ENCODE measurements at places on chromosomes 6 and 20.

DNA sequence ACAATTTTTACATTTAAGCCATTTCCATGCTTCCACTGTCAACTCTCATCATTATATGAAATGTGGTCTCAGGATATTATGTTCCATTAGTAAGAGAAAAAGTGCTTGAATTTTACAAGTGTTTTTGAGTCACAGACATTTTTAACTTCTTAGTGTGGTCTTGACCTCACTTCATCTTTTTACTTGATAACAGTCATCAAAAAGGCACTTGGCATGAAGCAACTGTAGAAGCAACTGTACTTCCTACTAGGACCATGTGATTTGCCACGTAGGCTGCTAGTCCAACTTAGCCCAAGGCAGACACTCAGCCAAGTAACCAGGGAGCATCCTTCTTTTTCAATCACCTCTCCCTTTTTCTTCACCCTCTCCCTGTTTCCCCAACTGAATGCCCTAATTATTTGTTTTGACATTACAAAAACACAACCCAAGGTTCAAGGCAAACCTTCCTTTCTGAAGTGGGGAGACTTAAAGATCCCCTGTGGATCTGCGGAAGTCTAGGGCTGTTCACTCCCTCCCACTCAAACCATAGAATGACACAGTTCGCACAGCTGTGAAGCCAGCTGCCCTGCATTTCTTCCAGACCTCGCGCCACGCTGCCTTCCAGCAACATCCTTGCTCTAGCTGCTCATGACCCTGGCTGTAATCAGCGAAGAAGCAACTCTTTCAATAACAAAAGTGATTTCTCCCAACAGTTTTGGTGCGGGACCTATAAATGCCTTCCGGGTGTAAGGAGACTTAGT is 45.0 kb downstream of the PHACTR1 start:
- peak; percentile 60 for DNase-seq

- no peak for DNase-seq
These were observed 592.1 kb upstream of the NRSN1 start for GRCh38 chr6:23533944-23534343.

DNA sequence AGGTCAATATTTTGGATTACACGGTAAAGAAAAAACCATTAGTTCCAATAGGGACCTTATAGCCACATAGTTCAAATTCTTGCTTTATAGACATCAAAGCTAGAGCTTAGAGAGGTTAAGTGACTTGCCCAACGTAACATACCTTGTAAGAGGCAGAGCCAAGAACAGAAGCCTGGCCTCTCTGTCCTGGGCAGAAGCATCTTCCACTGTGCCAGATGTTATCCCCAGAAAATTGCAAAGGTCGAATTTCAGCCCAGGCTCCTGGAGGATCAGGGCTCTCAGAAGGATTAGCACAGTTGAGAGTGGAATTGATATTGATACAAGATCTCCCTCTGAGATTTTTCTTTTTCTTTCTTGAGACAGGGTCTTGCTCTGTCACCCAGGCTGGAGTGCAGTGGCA is 6.1 kb downstream of the SMIM28 start:
- DNase-seq: no peak

DNA sequence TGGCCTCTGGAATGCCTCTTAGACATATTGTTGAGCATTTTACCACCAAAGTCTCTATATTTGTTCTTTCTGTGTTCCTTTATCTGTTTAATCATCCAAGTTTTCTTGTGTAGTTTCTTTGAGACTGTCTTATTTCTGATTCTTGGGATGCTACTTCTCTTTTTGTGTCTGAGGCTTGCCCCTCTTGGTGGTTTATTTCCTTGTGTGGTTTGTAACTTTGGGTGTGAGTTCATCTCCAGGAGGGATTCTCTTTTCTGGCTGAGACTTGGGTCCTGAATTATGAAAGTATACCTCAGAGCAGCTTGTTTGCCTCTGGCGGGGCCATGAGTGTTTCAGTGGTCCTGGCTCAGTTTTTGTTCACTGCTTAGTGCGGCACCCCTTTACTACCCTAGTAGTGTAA is 33.9 kb downstream of the PPARD start:
- DNase-seq: no peak

DNA sequence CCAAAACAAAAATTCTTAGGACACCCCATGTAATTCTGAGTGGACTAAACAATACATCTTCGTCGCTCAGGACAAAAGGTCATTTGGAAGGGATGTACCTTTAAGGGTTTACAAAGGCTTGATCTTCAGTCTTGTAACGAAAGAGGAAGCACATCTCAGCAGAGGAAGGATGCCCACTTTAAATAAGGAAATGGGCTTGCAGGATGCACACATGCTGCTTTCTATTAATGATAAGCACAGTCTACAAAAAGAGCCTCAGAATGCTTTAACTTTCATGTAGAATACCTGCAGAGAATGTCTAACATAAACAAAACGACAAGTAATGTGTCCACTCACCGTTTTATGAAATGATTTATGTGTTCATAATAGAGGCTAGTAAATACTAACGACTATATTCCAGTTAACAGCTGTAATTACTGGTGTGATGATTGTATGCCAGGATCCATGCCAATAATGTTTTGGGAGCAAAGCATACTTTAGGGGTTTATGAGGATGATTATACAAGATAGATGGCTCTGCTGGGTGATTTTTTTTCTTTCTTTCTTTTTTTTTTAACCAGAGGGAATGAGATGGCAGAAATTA is 216.9 kb downstream of the GMDS start:
- DNase-seq: no peak

DNA sequence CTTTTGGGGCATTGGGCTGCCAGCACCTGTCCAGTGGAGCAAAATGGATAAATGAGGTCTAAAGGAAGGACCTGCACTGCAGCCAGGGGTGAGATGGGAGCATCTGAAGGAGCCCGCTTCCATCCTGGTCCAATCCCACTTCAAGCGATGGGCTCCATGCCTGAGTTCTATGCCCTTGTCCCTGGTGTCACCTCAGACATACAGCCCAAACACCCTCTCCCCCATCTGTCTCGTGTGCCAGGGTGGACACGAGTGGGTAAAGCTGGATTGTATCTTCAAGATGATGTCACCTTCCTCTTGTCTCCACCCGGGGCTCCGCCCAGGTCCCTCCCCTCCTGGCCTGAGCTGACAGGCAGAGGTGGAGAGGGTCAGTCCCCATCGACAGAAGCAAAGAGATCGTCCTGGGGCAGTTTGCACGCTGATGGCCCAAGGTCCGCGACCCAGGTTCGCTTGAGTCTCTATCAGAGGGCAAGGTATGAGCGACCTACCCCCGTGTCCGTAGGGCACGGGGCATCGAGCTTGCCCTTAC is 544 bp downstream of the SMIM29 start:
- DNase-seq: peak; percentile 56

DNA sequence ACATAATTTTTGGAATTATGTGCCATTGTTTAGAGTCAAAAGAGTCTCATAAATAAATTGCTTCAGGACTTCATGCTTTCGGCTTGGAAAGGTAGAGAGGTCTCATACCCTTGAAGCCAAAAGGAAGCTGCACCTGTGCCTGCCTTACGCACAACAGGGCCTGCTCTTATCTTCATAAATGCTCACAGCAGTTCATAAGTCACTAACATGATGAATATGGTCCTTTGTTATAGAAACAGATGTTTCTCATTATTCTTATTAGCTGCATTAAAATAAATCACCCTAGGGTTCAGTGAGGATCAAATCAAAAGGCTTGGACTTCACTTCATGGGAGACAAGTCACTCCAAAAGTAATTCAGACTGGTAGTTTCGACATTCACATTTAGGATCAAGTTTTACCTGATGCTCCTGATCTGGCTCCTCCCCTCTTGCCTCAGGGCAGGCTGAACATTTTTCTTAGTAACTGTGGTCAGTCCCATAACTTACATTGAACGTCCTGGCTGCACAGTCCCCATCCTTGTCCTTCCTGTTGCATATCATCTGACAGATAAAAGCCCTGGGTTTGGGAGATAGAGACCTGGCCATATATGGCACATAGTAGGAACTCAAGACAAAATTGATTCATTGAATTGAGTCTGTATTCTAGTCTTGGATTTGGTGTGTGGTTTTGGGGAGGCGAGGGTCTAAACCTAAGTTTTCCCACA is 20.7 kb upstream of the SH3BGRL2 start:
- no peak for DNase-seq

- DNase-seq: no peak
These were observed 25.9 kb downstream of the NEDD9 start for GRCh38 chr6:11206576-11206975.

- DNase-seq: no peak
These were observed 193.9 kb downstream of the ZDHHC14 start for GRCh38 chr6:157574851-157575424.

- DNase-seq: peak; percentile 2
These were observed 28.8 kb downstream of the CPXM1 start for GRCh38 chr20:2771631-2772080.

DNA sequence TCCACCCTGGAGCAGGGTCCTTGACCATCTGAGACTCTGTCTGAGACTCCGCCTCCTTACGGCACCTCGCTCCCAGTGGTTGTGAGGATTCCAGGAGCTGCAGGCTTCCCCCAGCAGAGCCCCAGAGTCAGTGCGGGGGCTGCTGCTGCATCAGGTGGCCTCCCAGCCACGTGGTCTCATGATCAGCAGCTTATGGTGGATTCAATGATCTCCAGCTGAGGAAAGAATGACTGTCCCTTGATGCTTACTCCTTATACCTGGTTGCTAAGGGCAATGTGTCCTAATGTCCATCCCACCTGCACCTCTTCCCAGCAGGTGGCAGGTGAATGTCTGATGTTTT is 40.0 kb downstream of the SLC22A1 start:
- DNase-seq: no peak

DNA sequence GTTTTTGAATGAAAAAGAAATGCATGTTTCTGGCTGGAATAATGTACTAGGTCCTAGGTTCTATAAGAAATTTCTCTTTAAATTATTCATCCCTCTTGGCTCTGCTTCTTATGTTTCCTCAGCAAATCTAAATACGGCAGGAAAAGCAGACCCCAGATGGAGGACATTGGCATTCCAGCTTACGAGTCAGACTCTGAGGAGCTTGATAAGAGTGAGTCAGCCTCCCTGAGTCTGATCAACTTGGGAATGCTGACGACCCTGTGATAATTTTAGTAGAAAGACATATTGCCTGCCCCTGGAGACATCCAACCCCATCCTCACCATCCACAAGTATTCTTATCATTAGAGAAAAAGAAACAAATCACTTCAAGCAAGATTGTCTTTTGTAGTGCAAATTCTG is 509.7 kb upstream of the MARCKS start:
- no peak for DNase-seq

- DNase-seq: peak; percentile 40
These were observed 110.7 kb upstream of the PHACTR1 start for GRCh38 chr6:12605888-12606345.

DNA sequence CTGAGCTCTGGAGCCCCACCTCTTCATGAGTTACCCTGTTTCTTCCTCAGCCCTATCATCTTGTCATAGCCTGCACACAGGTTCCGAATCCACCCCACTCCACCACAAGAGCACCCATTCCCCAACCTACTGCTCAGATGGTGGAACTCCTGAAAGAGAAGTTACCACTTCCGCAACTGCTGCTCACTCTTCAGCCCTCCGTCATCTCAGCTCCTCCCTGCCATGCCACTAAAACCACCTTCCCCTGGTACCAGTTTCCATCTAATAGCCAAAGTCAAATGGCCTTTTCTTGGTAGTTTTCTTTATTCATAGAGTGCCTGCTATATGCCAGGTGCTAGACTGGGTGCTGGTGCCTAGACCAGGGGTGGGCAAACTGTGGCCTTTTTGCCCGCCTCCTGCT is 3.9 kb downstream of the RAB22A start:
- DNase-seq: no peak

GRCh38 chr20:61730631-61731362 is 334.9 kb downstream of the TAF4 start:
- DNase-seq: no peak

- no peak for DNase-seq
These were observed 395.0 kb upstream of the RUNX2 start for GRCh38 chr6:44933108-44933507.

GRCh38 chr6:108559884-108560462 is 744 bp upstream of the FOXO3 start:
- DNase-seq: peak; percentile 65

DNA sequence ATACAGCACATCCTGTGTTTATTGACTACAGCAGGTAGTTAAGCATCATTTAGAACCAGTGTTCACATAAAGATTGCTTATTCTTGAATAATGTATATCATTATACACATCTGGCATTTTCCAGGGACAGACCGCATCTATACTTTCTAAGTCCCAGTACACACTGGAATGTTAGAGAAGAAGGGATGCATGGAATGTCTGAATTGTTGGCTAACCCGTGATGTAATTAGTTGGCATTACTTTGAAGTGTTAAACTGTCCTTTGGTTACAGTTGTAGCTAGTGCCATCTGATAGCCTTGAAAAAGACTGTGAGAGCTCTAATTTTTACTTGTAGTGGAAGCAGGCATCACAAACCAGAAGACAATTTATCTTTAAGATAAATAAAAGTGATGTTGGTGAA is 29.8 kb upstream of the MCHR2 start:
- DNase-seq: no peak

DNA sequence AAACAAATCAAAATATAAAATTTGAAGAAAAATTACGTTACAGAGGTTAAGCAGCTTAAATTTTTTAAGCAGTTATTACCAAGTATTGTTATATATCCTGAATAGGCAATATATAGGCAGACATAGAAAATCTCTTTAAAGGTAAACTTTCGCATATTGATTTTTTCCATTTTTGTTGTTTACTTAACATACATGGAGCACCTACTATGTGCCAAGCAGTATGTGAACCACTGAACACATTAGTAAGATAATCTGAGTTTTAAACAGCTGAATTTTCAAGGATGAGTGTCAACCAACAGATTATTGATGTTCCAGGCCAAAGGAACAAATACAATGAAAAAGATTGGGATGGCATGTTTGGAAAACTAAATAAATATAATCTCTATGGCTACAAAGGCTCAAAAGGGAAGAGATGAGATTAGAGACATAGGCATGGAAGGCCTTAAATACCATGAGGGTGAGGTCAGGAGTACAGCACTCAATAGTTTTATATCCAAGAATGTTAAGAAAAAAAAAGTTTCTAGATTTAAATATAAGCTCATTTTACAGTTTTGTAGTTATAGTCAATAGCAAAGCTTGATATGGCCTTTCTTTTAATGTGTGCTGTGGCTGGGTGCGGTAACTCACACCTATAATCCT is 277.5 kb downstream of the PTPRK start:
- peak; percentile 41 for DNase-seq

- DNase-seq: peak; percentile 89
These were observed 52.6 kb upstream of the NAA20 start for GRCh38 chr20:19964289-19965265.

- no peak for DNase-seq
These were observed 82.6 kb upstream of the NFATC2 start for GRCh38 chr20:51625105-51625504.

- DNase-seq: no peak
These were observed 90.4 kb downstream of the CEBPB start for GRCh38 chr20:50280851-50281655.

- DNase-seq: no peak
These were observed 76.7 kb upstream of the FOXO3 start for GRCh38 chr6:108484016-108484415.

DNA sequence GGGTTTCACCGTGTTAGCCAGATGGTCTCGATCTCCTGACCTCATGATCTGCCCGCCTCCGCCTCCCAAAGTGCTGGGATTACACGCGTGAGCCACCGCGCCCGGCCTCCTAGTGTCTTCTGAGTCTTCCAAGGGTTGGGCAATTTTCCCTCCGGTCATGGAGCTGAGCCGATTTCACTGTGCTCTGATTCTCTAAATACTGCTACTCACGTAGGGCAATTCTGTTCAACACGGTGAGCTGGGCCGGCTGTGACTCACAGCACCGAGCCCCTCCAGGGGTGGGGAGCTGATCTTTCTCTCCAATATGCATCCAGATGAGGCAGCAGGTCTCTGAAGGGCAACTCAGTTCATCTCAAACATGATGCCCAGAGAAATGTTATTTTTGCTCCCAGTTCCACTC is 71.6 kb upstream of the CD93 start:
- DNase-seq: no peak

GRCh38 chr6:30709101-30709868 is 7.8 kb downstream of the MDC1 start:
- DNase-seq: no peak
